T-helper 2 cell treated with Interferon-gamma antibody and Interleukin-4, amounts not matched to agents 5 μg/mL and 100 μg/mL, for 36 hours (primary cell): ENCODE measurements at places on chromosomes 7 and 10.
A peak's percentile ranks its signal among the peaks of the same experiment; 100 is the strongest.

- H3K36me3 ChIP-seq, result no peaks in the 10 kb centered on the region
- H3K27me3 ChIP-seq, result no peaks in the 10 kb centered on the region
- H3K27ac ChIP-seq, result no peak overlapping the region
- H3K4me3 ChIP-seq, result no peak overlapping the region
Observed at GRCh38 chr10:77522268-77522809, 115.3 kb downstream of the KCNMA1 start.

DNA sequence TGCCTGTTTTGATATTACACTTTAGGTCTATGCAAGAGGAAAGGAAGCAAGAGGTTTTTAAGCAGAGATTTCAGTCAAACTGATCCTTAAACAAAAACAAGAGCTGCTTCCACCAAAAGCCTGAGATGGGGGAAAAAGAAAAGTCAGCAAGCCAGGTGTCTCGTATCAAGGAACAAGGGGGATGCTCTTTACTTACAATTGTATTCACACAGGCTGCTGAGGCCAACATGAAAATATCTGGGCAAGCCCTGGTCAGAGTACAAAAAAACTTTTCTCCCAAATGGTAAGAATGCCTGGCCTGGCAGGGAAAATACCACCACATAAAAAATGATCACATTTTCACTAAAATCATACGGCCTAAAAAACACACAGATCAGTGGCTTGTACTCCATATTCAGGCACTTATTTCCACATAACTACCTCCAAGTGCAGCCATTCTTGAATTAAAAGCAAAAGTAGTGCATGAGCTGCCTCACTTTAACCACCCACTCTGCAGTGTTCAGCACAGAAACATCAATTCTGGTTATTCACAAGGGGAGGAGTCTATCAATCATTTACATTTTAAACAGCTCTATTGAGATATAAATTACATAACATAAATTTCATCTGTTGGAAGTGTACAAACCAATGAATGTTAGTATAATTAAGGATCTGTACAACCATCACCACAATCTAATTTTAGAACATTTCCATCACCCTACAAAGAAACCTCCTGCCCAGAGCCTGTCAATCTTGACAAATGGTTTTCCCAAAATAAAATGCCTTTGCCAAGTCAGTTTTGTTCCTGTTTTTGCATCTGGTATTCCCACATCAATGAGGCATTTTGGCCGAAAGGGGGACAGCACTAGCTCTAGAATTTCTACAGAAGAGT lies 70.2 kb downstream of the GRB10 start:
- no peaks in the 10 kb centered on the region for H3K36me3 ChIP-seq
- peaks cover 11% of the 10 kb centered on the region for H3K27me3 ChIP-seq
- no peak for DNase-seq
- H3K4me3 ChIP-seq, result no peak overlapping the region
- no peak overlapping the region for H3K27ac ChIP-seq

DNA sequence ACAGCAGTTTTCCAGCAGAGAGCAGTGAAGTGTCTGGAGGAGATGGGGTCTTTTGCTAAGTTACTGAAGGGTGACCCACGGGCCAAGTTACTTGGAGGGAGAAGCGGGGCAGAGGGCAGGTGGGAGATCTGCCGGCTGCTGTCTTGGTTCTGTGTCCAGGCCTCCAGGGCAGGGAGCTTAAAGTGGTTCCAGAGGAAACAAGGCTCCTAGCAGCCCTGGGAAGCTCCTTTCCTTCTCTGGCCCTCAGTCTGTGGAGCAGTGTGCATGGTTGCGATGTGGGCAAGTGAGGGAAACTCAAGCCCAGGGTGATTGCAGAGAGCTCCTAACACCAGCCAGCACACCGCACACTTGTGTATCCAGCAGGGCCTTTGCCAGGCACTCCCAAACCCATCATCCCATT lies 6.3 kb downstream of the GHRHR start:
- DNase-seq, result peak; percentile 2
- H3K27me3 ChIP-seq, result peaks cover 15% of the 10 kb centered on the region
- no peak overlapping the region for H3K4me3 ChIP-seq

DNA sequence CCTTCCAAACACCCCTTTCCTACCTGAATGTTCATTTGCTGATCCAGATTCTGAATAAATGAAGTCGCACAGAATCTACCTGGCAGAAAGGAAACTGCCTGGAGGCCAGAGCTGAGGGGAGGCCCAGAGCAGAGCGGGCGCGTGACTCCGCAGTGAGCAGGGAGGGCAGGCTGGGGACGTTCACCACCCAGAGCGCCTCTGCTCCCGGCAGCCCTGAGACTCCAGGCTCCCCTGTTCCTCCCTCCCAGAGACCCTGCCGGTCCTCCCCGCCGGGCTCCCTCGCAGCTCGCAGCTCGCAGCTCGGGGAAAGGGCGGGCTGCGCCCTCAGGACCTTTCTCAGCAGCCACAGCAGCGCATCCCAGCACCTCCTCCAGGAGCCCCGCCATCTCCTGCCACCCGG lies 176.7 kb upstream of the ZNF32 start:
- H3K27ac ChIP-seq, result no peak overlapping the region
- H3K4me3 ChIP-seq, result no peak overlapping the region
- peaks cover 24% of the 10 kb centered on the region for H3K4me1 ChIP-seq
- peaks cover 14% of the 10 kb centered on the region for H3K27me3 ChIP-seq
- no peaks in the 10 kb centered on the region for H3K36me3 ChIP-seq
- DNase-seq, result no peak

GRCh38 chr7:119761776-119762175 lies 511.2 kb upstream of the KCND2 start:
- H3K27ac ChIP-seq, result no peak overlapping the region
- no peak for DNase-seq
- no peak overlapping the region for H3K4me3 ChIP-seq
- H3K36me3 ChIP-seq, result no peaks in the 10 kb centered on the region
- no peaks in the 10 kb centered on the region for H3K27me3 ChIP-seq
